GF-D8 (cell line): ENCODE measurements at places on chromosomes 7 and 10.

DNA sequence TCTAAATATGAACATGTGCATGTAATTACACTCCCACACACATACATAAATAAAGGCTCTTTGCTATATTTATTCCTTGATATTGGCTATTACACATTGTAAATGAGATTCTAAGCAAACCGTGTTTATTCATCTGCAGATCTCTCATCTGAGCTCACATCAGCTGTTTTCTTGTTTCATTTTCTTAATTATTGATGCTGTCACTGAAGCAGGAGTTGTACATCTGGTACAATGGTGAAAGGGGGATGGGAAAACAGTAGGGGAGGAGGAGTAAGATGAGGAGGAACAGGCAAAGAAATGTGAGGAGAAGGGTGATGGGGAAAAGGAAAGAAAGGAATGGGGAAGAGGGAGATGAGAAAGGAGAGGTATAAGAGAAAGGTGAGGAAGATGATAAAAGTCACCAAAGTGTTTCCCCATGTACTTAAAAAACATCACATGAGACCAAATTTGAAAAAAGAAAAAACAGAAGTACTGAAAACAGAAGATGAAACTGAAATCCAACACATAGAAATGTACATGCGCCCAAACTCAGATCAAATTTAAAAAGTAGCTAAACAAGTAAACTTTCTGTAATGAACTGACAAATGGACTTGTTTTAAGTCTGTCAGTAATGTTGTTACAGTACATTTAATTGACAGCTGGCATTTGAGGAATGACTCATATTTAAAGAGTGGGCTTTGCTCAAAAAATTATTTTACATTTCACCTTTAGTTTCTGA is 472.2 kb downstream of the ARL4A start:
- DNase-seq: no peak

DNA sequence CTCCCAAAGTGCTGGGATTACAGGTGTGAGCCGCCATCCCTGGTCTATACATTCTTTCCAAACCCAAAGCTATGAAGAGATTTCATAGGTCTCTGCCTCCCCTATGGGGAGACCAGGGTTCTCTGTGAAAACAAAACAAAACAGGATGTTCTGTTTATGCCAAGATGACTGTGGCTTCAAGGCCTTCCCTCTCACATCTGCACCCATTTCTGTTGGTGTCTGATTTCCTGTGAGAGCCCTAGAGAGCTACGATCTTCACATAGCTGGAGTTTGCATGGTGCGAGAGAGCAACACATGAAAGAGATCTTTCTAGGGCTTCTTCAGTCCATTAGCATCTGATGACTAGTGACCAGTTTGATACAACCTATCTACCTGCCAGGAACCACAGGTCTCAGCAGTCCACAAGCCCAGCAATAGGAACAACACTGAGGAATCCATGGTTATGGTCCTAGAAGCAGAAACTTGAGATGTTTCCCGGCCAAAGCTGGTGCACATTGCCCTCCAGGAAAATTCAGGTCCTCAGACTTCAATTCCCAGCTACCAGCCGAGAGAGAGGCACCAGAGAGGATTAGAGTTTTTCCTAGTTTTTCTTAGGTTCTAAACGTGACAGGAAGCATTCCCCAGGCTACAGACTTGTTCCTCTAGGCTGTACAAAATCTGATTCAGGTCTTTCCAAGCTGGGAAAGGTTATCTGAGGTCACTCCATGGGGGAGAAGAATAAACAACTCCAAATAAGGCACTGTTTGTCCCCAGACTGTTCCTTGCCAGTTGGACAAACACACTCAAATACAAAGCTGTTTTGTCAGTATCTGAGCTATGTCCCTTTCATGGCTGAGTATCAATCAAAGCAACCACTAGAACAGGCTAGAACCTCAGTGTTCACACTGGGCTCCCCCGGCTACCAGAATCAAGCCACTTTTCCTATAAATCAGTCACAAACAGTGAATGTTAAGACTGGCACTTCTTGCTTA is 259.7 kb downstream of the CALN1 start:
- DNase-seq: no peak

- no peak for DNase-seq
These were observed 154.0 kb upstream of the FOXK1 start for GRCh38 chr7:4527988-4528636.

DNA sequence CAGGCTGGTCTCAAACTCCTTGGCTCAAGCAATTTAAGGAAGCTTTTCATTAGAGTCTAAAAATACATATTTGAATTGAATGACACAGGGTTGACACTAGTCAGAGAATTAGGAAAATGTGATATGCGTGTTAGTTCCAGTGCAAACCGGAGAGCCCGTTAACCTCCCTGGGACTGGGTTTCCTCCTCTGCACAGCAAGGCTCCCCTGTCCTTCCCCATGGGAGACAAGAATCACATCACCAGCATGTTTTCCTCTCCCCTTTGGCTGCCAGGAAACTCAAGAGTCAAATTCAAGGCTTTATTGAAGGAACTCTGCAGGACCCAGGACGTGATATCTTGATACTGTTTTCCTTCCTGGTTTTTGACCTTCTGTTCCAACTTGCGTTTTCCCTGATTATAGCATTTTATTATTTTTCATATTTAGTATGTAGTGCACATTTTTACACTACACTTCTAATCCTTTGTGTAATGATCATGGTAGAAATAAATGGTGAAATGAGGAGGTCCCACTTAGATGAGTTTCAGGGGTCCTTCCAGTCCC is 24.9 kb downstream of the GSTO2 start:
- no peak for DNase-seq

DNA sequence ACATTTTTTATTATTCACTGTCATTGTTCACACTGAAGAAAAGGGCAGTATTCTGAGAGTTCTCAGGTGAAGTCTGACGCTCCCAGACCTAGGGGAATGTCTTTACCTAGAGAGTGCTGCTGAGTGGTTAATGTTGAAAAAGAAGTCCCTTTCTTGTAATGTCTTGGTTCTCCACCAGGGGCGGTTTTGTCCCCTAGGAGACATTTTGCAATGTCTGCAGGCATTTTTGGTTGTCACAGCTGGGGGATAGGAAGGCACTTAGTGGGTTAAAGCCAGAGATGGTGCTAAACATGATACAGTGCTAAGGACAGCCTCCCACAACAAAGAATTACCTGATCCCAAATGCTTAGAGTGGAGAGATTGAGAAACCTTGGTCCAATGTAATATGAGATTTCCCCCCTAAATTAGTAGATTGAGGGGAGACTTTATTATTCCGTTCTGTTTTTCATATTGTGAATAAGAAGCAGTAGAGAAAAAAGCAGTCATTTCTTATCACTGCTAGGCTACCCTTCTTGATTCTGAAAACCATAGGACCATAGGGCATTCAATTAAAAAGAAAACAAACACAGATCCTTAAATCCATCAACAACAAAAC is 13.1 kb downstream of the UMAD1 start:
- DNase-seq: no peak
